ENCODE measurements at places on chromosomes 2 and 18.

- no peak for DNase-seq
Measured at GRCh38 chr2:105879803-105880300, 135.1 kb downstream of the NCK2 start.

GRCh38 chr2:9970200-9971044 lies 18.9 kb downstream of the GRHL1 start:
- no peak for DNase-seq

GRCh38 chr18:52343731-52344340 lies 3.8 kb downstream of the DCC start:
- no peak for DNase-seq

DNA sequence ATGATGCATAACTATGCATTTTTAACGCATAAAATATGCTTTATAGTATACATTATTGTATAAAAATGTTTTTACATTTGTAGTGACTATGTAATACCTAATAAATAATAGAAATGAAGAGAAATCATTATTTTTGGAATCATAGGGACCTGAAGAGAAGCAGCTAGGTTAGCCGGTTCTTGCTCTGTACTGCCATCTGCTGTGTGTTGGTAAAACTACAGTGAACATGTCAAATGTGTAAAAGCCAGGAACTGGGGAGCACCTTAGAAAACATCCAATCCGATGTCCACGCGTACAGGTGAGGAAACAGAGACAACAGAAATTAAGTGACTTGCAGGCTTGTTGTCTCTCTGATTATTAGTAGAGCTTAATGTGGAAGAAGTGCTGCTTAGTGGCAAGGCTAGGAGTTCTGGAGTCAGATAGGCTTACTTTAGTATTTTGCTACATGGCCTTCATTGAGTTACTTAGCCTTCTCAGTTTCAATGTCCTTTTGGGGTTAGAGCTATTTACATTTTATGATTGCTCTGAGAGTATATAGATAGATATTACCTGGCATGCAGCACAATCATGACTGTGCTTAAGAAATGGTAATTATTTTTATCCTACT lies 386.5 kb downstream of the DLGAP1 start:
- peak; percentile 1 for DNase-seq

GRCh38 chr2:135337071-135337470 lies 193.9 kb downstream of the ZRANB3 start:
- no peak for DNase-seq

GRCh38 chr2:60356346-60356745 lies 197.1 kb downstream of the BCL11A start:
- DNase-seq, result no peak

- DNase-seq, result no peak
Measured at GRCh38 chr2:85822766-85823165, 66.0 kb downstream of the ST3GAL5 start.

- DNase-seq, result no peak
Measured at GRCh38 chr2:86477349-86477748, 36.2 kb downstream of the KDM3A start.

- DNase-seq, result no peak
Measured at GRCh38 chr2:7060631-7061449, 143.6 kb downstream of the RNF144A start.

DNA sequence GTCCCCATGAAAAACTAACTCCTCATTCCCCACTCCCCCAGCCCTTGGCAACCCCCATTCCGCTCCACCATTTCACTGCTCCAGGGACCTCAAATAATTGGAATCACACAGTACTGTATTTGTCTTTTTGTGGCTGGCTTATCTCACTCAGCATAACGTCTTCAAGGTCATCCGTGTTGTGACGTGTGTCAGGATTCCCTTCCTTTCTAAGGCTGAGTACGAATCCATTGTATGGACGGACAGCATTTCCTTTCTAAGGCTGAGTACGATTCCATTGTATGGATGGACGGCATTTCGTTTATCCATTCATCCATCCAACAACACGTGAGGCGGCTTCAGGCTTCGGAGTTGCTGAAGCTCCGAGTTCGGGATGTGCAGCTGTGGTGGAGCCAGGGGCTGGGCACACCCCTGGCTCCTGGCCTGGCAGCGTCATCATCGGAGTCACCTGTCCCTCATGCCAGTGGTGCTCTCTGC lies 1.2 kb upstream of the ASB1 start:
- DNase-seq, result no peak

GRCh38 chr18:51390702-51391101 lies 193.2 kb upstream of the MEX3C start:
- DNase-seq, result no peak

DNA sequence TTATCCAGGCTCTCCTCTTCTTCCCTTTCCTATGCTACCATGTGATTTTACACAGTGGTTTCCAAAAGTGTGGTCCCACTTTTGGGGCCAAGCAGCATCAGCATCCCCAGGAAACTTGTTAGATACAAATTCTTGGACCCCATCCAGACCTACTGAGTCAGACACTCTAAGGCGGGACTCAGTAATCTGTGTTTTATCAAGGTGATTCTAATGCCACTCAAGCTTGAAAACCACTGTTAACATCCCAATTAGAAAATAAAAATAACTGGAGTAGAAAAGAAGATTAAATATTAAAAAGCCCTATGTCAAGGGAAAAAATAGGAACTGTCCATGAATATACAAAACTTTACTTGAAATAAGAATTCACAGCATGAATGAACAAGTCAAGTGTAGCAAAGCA lies 10.8 kb downstream of the DSG2 start:
- DNase-seq, result no peak

GRCh38 chr2:168471163-168471475 lies 15.0 kb downstream of the CERS6 start:
- no peak for DNase-seq

DNA sequence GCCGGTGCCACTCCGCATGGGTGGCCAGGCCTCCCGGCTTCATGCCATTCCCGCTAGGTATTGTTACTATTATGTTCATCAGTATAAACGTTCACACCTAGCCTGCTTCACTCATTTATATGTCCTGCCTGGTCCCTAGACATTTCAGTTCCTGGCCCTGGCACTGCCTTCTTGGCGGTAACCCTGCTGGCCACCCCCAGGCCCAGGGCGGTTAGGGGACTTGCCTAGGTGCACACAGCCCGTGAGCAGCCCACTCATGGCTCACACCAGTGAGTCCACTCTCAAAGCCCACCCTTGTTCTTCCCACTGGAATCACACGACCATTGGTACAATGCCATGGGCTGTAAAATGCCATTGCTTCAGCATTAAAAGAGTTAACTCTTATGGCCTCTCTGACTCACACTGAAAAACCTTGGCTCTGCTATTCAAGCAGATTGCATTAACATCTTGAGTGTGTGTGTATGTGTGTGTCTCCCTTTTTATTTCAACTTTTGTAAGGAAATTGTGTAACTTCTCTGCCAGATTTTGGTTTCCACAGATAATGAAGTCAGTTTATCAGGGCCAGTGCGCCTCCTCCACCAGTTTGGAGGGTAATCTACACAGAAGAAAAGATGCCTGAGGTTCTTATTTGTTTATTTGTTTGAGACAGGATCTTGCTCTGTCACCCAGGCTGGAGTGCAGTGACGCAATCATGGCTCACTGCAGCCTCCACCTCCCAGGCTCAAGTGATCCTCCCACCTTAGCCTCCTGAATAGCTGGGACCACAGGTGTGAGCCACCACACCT lies 74.2 kb downstream of the RAB31 start:
- no peak for DNase-seq

- DNase-seq, result no peak
Measured at GRCh38 chr18:62844850-62845643, 129.7 kb downstream of the PHLPP1 start.

- no peak for DNase-seq
Measured at GRCh38 chr2:216031960-216032689, 18.8 kb upstream of the MREG start.

GRCh38 chr2:175984846-175985245 lies 17.2 kb downstream of the LNPK start:
- no peak for DNase-seq

- no peak for DNase-seq
Measured at GRCh38 chr2:23483791-23484190, 98.8 kb downstream of the KLHL29 start.

- DNase-seq, result no peak
Measured at GRCh38 chr2:12928197-12928774, 211.6 kb downstream of the TRIB2 start.

All from NCI-H526 treated with DMSO at 0.1 percent for 48 hours (cell line).